ENCODE measurements at places on chromosomes 16 and 17.

DNA sequence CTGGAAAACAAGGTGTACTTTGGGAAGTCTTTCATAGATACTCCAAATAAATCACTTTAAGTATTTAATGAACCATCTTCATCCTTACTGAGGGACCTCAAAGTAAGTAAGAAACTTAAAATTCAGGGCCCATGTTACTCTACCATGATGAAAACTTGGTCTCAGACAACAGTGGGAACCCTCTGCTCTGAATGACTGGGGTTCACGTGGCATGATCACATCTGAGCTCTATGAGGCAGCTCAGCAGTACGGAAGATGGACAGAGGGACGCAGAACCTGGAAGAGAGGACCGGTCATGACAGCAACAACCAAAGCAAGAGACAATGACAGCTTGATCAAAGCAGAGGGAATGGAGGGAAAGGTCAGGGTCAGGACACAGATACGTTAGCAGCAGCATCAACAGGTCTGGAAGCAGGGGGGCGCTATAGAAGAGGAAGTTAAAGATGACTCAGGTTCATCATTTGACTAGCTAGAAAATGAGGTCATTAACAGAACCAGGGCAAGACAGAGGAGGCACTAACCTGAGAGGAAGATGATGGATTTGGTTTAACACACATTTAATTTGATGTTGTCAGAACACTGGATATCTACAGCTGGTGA is 9.5 kb downstream of the XPO6 start:
- DNase-seq, result no peak

DNA sequence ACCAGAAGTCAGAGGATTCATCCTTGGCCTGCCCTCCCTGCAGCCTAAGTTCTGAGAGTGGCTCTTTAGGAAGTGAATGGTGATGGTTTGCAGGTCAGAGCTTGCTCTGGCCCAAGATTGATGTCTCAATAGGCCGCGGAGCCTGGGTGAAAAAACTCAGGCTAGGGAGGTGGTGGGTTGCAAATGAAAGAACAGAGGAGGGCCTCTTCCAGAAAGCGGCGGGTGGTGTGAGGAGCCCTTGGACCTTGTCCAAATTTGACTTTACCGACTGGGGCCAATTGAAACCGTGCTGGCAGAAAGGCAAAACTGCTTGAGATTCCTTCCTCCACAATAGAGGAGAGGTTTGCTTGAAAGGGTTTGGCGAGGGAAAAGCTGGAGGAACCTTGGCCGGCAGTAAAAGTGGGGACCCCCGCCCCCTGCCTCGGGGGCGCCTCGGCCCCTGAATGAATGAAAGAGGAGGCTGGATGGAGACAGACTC is 331.3 kb downstream of the SEC14L1 start:
- no peak for DNase-seq

DNA sequence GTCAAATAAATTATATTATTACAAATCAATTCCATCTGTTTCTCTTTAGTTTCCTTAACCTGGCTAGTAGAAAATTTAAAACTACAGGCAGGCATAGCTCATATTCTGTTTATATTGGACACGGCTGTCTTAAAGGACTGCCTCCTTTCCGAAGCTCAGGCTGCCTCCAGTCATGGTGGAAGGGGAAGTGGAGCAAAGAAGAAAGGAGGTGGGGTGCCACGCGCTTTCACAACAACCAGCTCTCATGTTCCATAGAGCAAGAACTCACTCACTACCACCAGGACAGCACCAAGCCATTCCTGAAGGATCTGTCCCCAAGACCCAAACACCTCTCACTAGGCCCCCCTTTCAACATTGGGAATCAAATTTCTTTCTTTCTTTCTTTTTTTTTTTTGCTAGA is 149.3 kb upstream of the KCNJ18 start:
- no peak for DNase-seq

GRCh38 chr17:72702136-72702735 is 390.3 kb downstream of the SLC39A11 start:
- no peak for DNase-seq

DNA sequence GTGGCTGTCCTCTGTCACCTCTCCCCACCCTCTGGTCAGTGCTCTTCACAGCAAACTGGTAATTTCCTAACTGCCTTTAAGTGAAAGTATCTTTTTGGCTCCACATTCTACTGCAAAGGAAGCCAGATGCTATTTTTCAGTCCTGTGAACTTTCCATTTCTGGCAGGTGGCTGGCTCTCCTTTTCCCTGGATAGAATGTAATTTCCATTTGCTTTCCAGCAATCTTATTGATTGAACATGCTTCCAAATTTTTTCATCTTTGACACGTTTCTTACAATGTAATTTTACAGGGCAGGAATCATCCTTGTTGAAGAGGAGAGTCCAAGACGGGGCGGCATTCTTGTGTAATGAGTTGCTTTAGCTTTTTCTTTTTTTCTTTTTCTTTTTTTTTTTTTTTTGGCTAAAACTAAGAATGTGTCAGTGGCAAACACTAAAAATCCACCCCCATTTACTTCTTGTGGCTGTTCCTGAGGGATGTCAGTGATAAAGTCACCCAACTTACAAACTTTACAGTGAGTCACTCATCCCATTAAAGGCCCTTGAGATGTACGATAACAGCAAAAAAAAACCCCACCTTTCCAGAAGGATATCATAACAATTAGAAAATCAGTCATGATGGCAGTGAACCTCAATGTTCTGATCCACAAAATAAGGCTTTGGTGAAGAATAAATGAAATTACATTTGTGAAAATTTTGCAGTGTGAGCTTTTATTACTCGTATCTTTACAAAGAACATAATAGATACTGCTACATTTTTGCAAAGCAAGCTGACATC is 29.4 kb upstream of the PRKCA start:
- no peak for DNase-seq

DNA sequence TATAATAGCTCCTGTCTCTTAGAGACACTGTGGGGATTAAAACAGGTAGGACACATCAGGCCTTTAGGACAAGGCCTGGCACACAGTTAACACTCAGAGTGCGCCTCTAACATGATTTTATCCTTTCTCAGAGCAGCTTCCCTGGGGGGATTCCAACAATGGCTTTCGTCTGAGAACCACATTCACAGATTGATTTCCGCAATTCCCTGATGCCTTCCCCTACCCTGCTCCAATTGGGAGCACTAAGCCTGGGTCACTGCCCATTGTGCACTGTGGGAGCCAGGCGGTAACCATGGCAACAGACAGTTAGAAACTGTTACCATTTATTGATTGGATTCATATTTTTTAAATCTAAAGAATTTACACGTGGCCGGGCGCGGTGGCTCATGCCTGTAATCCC is 5.9 kb upstream of the ALKBH5 start:
- no peak for DNase-seq

DNA sequence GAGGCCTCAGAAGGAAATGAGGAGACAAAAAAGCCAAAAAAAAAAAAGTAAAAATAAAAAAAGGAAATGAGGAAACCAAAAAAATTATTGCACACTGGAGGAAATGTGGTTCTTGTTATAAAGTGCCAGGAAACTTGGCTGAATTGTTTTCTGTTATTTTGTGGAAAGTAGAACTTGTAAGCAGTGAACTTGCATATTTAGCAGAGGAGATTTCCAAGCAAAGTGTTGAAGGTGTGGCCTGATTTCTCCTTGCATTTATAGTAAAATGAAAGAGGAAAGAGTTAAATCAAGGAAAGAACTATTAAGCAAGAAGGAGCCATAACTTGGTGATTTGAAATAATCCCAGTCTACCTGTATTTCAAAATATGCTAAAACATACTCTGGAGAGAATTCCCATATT is 34.1 kb upstream of the CPPED1 start:
- DNase-seq, result no peak

DNA sequence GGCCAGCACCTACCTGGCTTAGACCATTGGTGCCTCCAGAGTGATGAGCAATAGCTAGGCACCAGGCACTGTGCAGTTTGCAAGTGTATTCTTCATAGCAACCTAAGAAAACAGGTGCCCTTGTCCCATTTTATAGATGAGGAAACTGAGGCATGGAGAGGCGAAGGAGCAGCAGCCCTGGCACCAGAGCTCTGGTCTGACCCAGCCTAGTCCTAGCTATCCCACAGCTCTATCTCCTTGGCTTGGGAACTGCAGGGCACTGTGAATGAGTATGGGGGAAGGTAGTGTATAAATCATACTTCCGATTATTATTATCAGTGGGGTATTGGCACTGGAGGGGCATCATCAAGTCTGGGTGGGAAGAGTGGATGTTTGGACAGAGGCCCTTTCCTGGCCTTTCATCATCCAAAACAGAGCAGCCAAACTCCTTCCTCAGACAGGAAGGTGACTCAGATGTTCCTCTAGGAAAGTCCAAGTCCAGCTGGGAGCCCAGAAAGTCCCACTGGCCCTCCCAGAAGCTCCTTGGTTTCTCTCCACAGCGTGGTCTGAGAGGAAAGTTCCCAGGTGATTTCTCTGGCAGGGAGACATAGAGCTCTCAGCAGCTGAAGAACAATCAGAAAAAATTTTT is 32.0 kb upstream of the PLLP start:
- DNase-seq, result no peak

All from stimulated activated CD4-positive, alpha-beta T cell treated with anti-CD3 and anti-CD28 coated beads, Interleukin-2, amount 100 ng/mL, for 24 hours (primary cell).